Anterior cingulate cortex (tissue), 58 donors: ENCODE measurements at places on chromosomes 2 and 18.

- no peak for DNase-seq
Observed at GRCh38 chr18:34128436-34128835, 96.3 kb downstream of the NOL4 start.

- no peak for DNase-seq
Observed at GRCh38 chr18:13562494-13563029, 163.8 kb downstream of the FAM210A start.

GRCh38 chr18:55503167-55503820 is 84.7 kb downstream of the TCF4 start:
- no peak for DNase-seq

- no peak for DNase-seq
Observed at GRCh38 chr2:181372646-181373040, 84.5 kb upstream of the ITGA4 start.

GRCh38 chr2:241002275-241003046 is 4.0 kb downstream of the SNED1 start:
- DNase-seq: no peak

- DNase-seq: no peak
Observed at GRCh38 chr18:62974928-62975675, 259.8 kb downstream of the PHLPP1 start.

DNA sequence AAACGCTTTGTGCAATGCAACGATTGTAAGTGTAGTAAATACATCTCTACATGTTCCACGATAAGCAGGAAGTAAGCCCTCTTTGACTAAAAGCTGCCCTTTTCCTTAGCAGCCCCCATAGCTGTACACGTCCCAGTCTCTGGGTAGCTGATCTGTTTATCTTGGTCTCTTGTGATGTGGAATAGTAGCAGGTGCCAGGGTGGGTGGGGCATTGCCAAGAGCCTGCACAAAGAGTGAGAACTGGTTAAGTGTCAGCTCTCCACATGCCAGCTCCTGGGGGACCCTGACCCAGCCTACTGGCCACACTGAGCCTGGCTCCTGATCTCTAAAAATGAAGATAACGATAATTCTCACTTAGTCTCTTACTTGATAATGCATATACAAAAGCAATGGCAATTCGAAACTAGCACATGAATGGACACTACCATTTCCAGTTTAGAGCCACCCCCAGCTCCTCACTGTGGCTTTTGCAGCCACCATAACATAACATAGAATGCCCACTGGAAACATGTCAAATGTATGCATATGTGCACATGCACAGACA is 92.3 kb downstream of the MYT1L start:
- no peak for DNase-seq

DNA sequence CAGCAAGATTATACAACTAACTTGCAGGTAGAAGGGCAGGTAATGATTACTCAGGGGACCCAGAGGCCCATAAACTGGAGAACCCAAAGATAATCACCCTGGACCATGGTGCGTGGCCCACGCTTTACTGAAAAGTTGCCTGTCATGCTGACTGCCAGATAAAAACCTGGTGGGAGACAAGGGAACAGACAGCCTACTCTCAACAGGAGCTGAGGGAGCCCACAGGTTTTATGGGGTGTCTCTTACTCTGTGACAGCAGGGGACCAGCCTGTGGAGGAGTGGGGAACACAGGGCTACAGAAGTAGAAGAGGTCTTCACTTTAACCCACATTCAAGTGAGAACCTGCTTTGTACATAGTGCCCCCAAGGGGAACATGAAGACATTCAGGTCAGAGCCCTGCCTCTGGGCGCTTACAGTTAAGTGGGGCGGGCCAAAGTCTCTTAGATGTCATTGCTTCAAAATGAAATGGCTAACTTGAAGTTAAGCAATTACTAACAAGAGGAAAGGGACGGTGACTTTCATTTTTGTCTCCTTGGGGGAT is 60.4 kb downstream of the DHRS9 start:
- DNase-seq: no peak

GRCh38 chr2:31467426-31467825 is 52.9 kb upstream of the XDH start:
- DNase-seq: no peak

GRCh38 chr2:109450574-109451273 is 163.0 kb downstream of the SEPTIN10 start:
- no peak for DNase-seq

- no peak for DNase-seq
Observed at GRCh38 chr18:58599106-58599505, 29.8 kb downstream of the ALPK2 start.

DNA sequence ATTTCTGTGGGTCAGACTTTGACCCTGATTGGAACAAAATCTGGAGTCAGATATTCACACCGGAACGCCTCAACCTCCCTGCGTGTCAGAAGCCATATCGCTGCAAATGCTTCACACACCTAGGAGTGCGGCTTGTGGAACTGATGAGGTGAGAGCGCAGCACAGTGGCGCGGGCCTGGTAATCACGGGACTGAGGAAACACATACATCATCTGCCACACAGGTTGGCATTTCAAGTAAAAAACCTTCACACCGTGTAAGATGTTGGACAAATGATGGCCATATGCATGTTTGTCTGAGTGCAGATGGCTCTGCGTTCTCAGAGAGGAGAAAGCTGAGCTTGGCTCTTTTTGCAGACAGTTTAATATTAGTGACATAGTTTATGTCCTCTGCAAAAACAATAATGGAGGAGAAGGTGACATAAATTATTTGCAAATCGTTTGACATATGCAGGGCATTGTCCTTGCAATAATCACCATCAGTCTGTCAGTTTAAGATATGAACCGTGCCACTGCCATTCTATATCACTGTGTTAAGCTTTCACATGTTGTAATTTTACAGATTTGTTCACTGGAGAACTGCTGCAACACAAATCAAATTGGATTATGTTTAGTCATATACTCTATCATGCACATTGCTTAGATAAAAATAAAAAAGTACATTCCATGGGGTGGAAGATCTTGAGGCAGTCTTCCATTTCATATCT is 101.4 kb downstream of the MTX2 start:
- no peak for DNase-seq

- no peak for DNase-seq
Observed at GRCh38 chr2:68279691-68280090, 27.4 kb upstream of the PPP3R1 start.

- DNase-seq: no peak
Observed at GRCh38 chr2:169336695-169337094, 25.6 kb downstream of the LRP2 start.

GRCh38 chr18:9993521-9994025 is 79.8 kb downstream of the VAPA start:
- DNase-seq: no peak

GRCh38 chr18:44325903-44326635 is 354.6 kb upstream of the SETBP1 start:
- DNase-seq: no peak

GRCh38 chr2:236830926-236831325 is 254.8 kb upstream of the COPS8 start:
- DNase-seq: no peak

DNA sequence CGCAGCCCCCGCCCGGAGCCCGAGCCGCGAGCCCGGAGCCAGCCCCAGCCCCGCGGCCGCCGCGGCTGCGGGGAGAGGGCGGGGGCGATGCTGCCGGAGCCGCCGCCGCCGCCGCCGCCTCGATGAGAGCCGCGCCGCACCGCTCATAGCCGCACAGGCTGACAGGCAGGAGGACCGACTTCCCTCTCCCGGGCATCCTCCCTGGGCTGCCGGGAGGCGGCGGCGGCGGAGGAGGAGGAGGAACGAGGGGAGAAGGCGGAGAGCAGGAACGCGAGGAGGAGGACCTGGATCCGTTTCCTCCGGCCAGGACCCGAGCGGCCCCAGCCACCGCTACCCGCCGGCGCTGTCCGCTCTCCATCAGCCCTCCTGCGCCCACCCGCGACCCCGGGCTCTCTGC is 370 bp downstream of the KLHL29 start:
- DNase-seq: peak; percentile 54

- DNase-seq: no peak
Observed at GRCh38 chr2:27566628-27567027, 16.2 kb upstream of the ZNF512 start.

GRCh38 chr2:1995081-1995480 is 250.8 kb upstream of the PXDN start:
- no peak for DNase-seq

- no peak for DNase-seq
Observed at GRCh38 chr2:234038076-234038802, 12.3 kb upstream of the SPP2 start.

DNA sequence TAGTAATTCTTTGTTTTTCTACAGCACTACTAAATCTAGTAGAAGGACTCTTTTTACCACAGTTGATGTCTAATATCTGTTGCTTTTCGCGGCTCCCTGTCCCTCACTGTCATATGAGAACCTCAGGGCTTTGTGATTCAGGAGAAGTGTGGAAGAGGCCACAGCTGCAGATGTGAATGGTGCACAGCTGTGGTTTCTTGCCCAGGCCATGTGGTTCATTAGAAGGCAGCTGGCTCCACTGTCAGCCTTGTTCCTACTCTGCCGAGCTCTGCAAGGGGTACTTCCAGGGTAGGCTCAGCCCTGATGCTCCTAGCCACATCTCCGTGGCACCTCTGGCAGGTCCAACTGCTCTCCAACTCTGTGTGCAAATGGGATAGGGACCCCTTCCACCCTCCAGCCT is 83.9 kb downstream of the APOB start:
- no peak for DNase-seq
